ENCODE measurements at places on chromosomes 5 and 9. TPM values are rescaled to one million over a fixed set of nuclear protein-coding genes. Genes with fewer than 3 reads are reported as not detected.
A peak's percentile ranks its signal among the peaks of the same experiment; 100 is the strongest.

DNA sequence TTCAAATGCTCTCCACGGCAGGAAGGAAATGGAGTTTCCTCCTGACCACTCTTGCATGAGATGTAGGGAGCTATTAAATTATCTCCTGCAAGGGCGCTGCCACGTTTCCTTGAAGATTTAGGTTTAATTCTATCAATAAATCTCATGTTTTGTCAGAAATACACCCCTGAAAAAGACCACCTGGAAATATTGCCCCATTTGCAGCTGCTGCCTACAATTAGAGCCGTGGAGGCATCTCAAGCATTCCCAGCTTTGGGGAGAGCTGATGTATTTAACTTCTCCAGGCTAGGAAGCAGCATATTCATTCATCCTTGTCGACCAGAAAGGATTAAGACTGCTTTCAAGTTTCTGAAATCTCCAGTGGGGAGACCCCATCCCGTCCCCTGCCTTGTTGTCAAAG, 40.5 kb downstream of the CCNJL start:
- DNase-seq, result no peak

- no peak for DNase-seq
Measured at GRCh38 chr9:96125624-96126023, 176.4 kb downstream of the HSD17B3 start.

- no peak for DNase-seq
Measured at GRCh38 chr5:95713960-95714710, 17.0 kb upstream of the RHOBTB3 start.

GRCh38 chr5:128126241-128126640, 42.7 kb downstream of the SLC12A2 start:
- DNase-seq, result no peak

DNA sequence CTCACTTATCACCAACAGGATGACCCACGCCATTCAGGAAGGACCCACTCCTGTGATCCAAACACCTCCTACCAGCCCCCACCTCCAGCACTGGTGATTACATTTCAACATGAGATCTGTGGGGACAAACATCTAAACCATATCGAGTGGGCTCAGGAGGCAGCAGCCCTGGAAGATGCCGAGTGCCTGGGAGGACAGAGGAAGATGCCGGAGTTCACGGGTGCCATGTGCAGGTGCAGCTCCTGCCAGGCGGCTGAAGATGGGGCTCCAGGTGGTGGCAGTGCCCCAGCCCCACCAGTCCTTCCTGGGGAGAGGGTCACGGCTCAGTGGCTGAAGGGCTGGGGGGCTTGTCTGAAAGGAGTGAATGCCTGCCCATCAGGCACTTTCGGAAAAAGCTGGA, 6.1 kb upstream of the CEP72 start:
- DNase-seq, result no peak

DNA sequence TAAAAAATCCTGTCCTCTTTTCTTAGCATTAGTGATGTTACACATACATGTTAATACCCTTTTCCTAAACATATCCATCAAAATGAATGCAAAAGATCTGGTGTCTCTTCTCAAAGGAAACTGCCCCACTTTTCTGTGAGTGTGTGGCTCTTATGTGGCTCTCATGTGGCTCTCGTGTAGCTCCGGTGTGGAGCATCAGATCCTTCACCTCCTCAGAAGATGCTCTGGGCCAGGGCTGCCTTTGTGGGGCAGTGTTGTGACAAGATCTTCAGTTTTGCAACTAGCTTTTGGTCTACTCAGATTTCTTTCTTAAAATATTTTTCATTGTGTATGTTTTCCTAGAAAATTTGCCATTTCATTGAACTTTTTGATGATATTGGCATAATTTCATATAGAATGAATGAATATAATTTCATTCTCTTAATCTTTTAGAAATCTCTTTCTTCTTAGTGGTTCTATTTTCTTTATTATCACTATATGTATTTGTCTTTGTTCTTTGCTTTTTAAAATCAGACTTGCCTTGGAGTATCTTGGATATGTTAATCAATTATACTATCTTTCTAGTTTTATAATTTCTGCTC, 19.4 kb downstream of the GARNL3 start:
- DNase-seq, result peak; percentile 30

DNA sequence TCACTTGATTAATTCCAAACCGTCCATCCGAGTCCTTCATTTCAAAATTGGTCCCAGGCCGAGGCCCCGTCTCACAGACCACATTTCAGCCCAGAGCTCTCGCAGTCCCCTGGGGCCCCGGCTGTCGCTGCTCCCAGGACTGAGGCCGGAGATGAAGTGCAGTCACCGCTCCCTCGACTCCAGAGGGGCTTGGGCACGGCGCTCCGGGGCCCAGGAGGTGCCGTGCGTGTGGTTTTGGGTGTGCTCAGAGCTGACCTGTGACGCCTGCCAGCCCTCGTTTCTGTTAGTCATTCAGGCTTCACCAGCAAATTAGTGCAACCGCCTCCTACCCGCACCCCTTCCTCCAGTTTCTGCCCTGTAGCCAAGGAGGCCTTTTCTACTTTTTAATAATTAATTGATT, 48.7 kb upstream of the PHYKPL start:
- DNase-seq, result no peak

- no peak for DNase-seq
Measured at GRCh38 chr9:126916909-126917308, 2.3 kb downstream of the RALGPS1 start.

DNA sequence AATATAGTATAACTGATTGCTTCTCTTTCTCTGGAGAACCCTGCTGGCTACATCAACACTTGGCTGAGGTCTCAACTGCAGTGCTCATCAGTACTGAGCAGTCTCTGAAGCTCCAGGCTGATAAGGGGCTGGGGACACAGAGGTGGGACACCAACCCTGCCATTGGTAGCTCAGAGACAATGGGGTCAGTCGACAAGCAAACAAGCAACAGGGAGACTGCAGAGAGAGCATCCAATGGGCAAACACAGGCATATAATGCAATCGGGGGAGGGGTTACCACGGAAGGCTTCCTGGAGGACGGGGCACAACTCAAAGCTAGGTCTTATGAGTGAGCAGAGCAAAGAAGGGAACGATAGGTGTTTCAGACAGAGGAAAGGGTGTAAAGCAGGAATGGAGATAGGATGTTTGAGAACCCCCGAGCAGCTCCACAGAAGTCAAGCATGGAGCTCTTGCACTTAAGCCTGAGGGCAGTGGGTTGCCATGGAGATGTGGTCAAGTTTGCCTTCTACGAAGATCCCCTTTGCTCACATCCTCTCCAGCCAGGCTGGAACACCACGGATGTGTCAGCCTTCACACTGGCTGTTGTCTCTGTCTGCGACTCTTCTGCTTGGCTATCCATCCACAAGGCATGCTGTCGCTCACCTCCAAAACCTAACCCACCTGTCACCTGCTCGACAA, 21.5 kb upstream of the AKNA start:
- DNase-seq, result peak; percentile 36

DNA sequence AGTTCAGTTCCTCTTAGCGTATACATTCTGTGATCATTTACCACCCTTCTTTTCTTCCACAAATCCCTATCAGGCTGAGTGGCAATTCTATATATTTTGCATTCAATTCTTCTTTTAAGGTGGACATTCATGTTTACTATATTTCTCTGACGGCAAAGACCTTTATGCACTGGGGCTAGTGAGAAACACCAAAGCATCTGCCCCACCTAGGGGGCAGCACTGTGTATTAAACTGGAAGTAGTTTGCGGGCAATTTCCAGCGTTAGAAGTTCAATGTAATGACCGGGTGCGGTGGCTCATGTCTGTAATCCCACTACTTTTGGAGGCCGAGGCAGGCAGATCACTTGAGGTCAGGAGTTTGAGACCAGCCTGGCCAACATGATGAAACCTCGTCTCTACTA, 27.9 kb upstream of the FBXL7 start:
- DNase-seq, result no peak

GRCh38 chr9:15843316-15843715, 290.5 kb downstream of the CCDC171 start:
- no peak for DNase-seq

- DNase-seq, result no peak
Measured at GRCh38 chr5:106489004-106489403, 1181.7 kb downstream of the EFNA5 start.

MAMDC2 gene
- 0.53 TPM for total RNA-seq

OBP2B gene
- not detected for total RNA-seq

CATSPER3 gene
- total RNA-seq, result under 0.01 TPM

PLK2 gene
- total RNA-seq, result 259 TPM

LAMC3 gene
- not detected for total RNA-seq

PFN3 gene
- total RNA-seq, result not detected

FAM78A gene
- total RNA-seq, result under 0.01 TPM

ZDHHC21 gene
- 21.6 TPM for total RNA-seq

SLIT3 gene
- 1.7 TPM for total RNA-seq

ZBTB34 gene
- 6.6 TPM for total RNA-seq

GALNT12 gene
- 2.6 TPM for total RNA-seq

CDC25C gene
- total RNA-seq, result 0.26 TPM

CYSRT1 gene
- 3.9 TPM for total RNA-seq

All from bronchial epithelial cell (primary cell).